ENCODE measurements at places on chromosomes 12 and 14.

DNA sequence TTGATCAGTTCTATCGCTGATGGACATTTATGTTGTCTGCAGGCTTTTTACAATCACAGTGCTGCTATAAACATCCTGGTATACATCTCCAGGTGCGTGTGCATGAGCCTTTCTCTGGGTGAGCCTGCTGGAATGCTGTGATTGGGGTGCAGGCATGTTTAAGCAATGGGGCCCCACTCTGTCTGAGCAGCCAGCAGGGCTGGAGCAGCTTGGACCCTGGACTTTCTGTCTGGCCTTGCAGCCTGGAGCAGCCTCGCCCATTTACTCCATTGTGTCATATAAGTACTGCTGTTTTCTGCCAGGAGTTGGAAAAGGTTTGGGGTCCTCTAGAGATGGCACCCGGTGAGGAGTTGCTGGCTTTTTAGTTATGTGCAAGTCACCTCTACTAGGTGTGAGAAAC lies 199.0 kb downstream of the KIF26A start:
- no peak for DNase-seq

- no peak for DNase-seq
Measured at GRCh38 chr12:45042599-45042998, 8.3 kb downstream of the DBX2 start.

DNA sequence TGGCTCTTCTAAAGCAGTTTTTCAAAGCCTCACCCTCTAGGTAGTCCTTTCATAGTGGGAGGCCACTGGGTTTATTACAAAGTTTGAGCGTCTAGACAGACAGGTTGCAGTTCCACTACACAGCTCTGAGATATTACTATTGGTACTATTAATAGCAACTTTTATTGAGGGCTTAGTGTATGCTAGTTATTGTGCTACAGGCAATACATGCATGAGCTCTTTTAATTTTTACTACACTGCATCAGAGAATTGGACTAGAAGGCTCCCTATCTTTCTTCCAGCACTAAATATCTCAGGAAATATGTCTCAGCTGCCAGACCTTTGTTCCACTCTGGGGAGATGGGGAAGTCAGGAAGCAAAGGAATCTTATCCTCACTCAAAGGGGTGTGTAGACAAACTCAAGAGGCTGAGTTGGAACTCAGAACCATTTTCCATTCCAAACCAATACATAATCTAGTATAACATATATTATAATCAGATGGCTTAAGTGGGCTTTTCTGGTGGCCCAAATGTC lies 161.8 kb upstream of the SLC38A2 start:
- peak; percentile 79 for DNase-seq

GRCh38 chr12:7079826-7080125 lies 12.5 kb downstream of the C1R start:
- DNase-seq: peak; percentile 68

- DNase-seq: no peak
Measured at GRCh38 chr14:61803755-61804154, 41.5 kb downstream of the SNAPC1 start.

DNA sequence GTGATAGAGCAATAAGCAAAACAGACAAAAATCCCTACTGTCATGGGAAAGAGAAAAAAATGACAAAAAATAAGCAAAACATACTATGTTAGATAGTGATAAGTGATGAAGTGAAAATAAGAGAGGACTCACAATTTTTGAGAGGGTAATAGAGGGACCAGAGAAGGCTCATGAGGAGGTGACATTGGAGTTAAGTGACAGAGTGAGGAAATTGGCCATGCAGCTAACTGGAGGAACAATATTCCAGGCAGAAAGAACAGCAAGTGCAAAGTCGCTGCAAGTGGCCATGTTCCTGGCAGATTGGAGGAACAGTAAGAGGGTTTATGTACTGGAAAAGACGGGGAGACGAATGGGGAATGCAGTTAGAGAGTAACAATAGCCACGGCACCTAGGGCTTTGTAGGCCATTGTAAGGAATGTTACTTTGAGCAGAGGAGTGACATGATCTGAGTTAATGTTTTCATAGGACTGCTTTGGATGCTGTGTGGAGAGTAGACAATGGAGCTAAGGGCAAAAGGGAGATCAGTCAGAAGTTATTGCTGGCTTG lies 1.4 kb upstream of the SAV1 start:
- DNase-seq: no peak

GRCh38 chr12:54390668-54391551 lies 6.4 kb upstream of the ZNF385A start:
- DNase-seq: no peak

DNA sequence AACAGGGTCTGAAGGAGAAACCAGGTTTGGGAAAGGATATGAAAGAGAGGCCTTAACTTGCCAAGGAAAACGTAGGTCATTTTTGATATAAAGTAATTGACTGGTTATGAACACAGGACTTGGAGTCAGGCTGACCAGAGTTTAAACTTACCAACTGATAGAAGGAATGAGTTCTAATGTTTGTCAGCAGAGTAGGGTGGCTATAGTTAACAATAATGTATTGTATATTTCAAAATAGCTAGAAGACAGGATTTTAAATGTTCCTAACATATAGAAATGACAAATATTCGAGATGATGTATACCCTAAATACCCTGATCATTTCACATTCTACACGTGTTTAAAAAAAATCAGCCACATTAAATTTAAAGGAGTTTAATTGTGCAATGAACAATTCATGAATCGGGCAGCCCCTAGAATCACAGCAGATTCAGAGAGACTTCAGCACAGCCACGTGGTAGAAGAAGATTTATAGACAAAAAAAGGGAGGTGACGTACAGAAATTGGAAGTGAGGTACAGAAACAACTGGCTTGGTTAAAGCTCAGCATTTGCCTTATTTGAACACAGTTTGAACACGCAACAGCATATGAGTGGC lies 52.5 kb upstream of the PLEKHG7 start:
- DNase-seq: no peak

DNA sequence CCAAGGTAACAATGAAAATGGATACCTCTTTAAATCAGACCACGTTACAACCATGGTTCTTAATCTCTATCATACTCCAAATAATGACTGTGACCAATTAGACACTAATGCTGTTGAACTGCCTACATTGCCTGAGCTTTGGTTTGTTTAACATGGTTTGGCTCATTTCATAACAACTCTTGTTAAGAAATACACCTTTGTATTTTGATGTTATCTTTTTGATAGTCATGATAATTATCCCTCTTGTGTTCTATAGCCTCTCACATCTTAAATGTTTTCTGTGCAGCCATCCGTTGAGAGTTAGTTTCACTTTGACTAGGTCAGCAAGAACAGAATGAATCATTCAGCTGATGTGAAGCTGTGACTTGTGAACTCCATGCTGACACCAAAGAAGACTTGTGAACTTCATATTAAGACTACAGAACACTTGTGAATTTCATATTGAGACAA lies 75.5 kb upstream of the RERGL start:
- DNase-seq: peak; percentile 55

- no peak for DNase-seq
Measured at GRCh38 chr12:92503029-92503931, 199.5 kb upstream of the PLEKHG7 start.

GRCh38 chr12:56081393-56082347 lies 1.7 kb downstream of the ERBB3 start:
- no peak for DNase-seq

DNA sequence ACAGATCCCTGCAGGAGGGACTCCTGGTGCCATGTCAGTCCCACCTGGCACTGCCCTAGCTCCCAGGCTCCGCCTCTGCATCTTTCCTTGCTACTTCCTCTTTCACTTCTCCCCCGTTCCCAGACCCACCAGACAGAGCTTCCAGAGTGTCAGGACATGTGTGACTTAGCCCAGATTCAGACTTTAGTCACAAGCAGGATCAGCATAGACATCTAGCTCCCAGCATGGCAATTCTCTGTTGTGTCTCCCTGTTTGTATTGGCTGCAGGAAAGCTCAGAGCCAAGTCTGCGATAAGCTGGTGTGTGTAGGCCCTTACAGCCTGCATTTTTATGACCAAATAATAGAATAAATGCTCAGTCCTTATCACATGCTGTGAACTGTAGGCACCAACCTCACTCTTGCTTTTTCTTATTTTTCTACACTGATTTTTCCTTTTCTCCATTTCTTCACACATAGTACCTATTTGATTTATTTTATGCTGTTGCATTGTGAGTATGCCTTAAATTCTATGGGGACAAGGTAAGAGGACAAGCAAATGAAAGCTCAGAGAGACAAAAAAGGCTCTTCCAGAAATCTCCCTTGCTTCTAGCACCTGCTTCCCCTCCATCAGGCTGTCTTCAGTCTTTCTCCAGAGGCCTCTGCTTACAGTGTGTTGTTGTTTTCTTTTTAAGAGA lies 5.9 kb downstream of the DHRS2 start:
- no peak for DNase-seq

GRCh38 chr14:22375321-22375930 lies 213.6 kb downstream of the DAD1 start:
- DNase-seq: peak; percentile 73

DNA sequence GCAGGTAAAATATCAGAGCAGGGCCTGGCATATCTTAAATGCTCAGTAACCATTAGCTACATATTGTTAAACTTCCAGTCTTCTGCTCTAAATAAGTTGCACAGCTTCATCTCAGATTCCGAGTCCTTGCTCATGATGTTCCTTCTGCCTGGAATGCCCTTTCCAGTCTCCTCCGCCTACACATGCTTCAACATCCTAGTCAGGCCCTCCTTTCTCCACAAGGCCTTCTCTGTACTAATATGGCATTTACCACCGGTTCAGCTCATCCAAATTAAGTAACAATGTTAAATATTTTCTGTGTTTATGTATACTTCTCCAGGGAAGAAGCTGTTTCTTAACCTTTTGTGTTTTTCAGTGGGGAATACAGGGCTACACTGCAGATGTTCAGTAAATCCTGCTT lies 8.5 kb downstream of the DHH start:
- no peak for DNase-seq

DNA sequence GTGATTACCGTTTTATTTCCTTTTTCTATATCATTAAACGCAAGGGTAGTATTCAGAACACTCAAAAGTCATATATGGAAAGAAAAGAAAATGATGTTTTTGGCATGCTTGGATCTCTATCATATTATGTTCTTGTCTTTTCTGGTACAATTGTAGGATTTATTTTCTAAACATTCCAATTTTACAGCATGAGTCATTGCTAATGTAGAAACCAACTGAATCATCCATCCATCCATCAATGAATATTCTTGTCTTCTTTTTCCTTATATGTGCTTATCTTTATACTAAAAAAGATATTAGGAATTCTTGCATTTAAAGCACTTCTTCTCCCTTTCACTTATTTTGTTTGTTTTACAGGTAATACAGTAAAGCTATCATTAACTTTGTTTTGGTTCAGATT lies 20.4 kb upstream of the AMIGO2 start:
- peak; percentile 19 for DNase-seq

DNA sequence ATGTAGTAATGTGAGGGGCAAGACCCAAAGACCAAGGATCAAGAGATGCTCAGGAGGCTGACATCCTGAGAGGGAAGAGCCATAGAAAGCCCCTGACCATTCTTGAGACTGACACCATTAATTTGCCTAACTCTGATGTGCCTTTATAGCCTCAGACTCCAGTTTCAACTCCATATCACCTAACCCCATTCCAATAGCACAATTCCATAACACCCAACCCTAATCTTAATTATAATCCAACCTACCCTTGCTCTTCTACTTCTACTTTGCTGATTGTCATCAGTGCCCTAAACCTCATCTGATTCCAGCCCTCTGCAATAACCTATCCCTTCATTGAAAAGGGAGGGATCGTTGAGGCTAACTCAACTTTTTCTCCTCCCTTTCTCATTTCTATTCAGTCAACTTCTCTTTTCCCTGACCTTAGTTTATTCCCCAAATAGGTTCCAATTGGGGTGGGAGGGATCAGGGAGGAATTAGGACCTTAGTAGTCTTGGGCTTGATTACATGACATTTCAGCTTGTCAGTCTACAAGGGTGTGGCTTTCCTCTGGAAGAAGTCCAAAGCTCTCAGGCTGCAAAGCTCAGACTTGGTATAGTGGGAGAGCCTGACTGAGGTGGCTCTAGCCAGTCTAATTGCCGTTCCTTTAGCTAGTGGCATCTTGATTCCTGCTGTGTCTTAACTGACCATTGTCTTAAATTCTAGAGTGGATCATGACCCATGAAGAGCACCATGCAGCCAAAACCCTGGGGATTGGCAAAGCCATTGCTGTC lies 3.1 kb downstream of the PFKM start:
- DNase-seq: no peak

DNA sequence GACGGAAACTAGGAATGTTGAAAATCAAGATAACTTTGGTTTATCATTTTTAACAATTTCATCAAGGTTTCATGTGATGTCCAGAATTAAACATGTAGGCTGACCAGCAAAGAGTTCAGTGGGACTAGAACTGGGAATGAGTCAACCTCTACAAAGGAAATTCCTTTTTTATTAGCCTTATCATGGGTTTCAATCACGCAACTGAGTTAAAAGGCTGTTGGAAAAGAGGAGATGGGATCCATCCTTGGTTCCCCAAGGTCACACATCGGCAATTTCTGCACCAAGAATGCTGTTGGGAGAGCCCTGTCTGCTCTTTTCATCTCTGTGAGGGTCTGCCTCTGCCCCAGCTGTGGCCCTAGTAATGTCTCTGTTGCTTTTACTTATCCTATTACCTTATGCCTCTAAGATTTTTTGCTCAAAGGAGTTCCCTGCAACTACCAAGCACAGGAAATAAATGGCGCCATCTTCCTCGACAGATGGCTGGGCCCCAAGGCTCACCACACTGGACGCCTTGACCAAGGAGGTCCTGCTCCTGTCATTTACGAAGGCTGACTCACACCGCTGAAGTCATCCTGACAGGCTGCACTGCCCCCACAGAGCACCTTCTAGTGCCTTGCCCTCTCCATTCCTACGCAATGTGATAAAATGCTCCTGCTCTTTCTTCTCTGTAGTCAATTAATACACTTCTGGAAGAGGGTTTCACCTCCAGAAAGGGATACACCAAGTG lies 367.4 kb downstream of the GXYLT1 start:
- no peak for DNase-seq

DNA sequence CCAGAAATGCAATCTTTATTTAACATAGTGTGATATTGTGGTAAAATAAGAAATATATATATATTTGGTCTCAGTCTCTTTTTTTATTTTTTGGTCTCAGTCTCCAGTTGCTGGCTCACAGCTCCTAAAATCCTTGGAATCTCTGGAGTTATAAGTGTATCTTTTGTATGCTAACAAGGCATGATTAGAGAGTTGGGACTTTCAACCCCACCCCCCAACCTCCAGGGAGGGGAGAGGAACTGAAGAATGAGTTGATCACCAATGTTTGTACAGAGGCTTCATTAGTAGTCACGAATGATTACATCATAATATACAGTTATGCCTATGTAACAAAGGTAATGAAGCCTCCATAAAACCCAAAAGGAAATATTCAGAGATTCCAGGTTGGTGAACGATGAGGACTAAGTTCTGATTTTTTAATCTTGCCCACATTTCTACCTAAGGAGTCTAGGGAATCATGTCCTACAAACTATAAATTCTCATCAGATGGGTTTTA lies 22.8 kb upstream of the LALBA start:
- DNase-seq: no peak

DNA sequence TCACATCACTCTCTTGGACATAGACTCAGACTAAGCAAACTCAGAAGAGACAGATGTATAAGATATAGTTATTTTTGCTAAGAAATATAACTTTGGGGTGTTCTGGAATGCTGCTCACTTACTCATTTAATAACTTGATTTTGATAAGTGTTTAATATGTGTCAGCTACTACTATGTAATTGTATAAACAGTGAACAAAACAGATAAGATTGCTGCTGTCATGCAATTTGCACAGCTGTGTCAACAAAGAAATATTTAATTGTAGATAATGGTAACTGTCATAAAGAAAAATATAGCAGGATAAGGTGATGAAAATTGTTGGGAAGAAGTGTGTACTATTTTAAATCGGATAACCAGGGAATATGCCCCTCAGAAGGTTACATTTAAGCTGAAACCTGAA lies 84.1 kb upstream of the ZDHHC17 start:
- peak; percentile 15 for DNase-seq

- DNase-seq: no peak
Measured at GRCh38 chr12:131441060-131441396, 269.9 kb upstream of the SFSWAP start.

All from fibroblast of the aortic adventitia (primary cell).